Activated naive CD4-positive, alpha-beta T cell treated with anti-CD3 and anti-CD28 coated beads, Interleukin-2, amount 50 U/mL, for 16 hours (primary cell): ENCODE measurements at places on chromosomes 5 and 9.

GRCh38 chr5:80255811-80256712, at the start of gene SERINC5:
SERINC5 (minus strand) TSS chr5:80256048; CDS start chr5:80255922, 126 bp downstream.
- peak; percentile 85 for DNase-seq

DNA sequence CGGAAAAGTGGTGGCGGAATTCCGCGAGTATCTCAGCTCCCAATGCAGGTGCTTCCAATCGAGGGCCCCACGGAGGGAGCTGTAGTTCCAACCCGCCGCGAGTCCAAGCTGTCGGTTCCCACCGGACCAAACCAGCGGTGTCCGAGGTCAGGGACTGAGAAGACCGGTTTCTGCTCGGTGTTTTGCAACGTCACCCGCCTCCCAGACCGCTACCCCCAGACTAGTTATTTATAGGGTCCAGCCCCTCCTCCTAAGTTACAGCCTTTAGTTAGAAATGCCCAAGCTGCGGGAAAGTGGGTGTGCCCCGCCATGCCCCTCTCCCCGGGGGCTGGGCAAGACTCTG, 677 bp upstream of the MYORG start:
- no peak for DNase-seq

- no peak for DNase-seq
These were observed 15.0 kb downstream of the MSANTD3 start for GRCh38 chr9:100441911-100442361.

GRCh38 chr5:170538696-170539586, 35.1 kb downstream of the KCNIP1 start:
- no peak for DNase-seq

- no peak for DNase-seq
These were observed 38.1 kb downstream of the PBX3 start for GRCh38 chr9:125785248-125785751.

DNA sequence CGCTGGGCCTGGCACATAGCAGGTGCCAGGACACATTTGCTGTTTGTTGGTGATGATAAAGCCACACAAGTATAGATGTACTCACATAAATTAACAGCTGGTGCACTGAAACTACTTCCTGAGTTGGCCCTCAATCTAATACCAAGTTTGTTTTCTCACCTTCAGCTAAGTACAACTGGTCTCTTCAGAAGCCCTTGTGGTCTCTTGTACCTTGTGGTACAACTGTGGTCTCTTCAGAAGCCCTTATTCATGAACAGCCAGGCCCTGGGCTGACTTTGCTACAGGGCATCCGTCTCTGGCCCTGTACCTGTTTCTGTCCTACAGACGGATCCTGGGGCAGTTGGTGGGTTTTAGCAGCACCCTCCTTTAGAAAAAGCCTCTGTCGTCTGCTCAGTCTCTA, 81.5 kb downstream of the DAB2IP start:
- DNase-seq: no peak

DNA sequence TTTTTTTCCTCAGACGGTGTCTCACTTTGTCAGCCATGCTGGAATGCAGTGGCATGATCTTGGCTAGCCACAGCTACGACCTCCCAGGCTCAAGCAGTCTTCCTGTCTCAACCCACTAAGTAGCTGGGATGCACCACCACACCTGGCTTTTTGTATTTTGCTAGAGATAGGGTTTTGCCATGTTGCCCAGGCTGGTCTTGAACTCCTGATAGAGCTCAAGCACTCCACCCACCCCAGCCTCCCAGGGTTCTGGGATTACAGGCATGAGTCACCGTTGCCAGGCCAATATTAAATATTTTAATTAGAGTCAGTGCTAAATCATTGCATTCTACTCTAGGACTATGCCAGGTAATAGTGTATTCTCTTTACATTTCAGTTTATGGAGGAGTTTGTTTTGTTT, 41.5 kb downstream of the UBE2R2 start:
- DNase-seq: no peak

DNA sequence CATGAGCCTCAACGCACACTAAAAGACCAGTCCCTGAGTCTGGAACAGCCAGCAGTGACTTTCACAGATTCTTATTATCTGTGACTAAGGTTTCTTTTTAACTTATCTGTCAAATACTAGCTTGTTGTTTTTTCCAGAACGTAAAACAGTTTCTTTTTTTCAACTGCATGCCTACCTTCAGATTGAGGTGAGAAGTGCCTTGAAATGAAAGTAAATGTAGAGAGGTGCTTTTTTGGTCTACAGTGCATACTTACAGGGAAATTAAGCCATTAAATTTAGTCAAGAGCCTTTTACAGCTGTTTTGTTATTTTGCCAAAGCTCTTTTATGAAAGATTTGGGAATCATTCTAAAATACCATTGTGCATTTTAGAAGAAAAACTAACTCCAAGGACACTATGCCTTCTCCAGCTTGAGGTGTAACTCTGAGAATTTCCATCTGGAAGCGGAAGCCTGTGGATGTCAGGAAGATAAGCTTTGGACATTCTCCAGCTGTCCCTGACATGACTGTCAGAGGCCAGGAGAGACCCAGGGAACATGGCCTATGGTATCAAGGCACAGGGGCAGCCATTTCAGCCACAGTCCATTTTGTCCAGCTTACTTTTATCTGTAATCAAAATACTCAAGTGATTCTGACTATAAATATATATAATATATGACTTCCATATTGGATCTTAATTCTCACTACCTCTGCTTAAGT, 230.3 kb downstream of the GLIS3 start:
- no peak for DNase-seq
